ENCODE measurements at places on chromosomes 4 and X. TPM values are rescaled to one million over a fixed set of nuclear protein-coding genes. Genes with fewer than 3 reads are reported as not detected.
A peak's percentile ranks its signal among the peaks of the same experiment; 100 is the strongest.

ODAM gene
- not detected for total RNA-seq

DNA sequence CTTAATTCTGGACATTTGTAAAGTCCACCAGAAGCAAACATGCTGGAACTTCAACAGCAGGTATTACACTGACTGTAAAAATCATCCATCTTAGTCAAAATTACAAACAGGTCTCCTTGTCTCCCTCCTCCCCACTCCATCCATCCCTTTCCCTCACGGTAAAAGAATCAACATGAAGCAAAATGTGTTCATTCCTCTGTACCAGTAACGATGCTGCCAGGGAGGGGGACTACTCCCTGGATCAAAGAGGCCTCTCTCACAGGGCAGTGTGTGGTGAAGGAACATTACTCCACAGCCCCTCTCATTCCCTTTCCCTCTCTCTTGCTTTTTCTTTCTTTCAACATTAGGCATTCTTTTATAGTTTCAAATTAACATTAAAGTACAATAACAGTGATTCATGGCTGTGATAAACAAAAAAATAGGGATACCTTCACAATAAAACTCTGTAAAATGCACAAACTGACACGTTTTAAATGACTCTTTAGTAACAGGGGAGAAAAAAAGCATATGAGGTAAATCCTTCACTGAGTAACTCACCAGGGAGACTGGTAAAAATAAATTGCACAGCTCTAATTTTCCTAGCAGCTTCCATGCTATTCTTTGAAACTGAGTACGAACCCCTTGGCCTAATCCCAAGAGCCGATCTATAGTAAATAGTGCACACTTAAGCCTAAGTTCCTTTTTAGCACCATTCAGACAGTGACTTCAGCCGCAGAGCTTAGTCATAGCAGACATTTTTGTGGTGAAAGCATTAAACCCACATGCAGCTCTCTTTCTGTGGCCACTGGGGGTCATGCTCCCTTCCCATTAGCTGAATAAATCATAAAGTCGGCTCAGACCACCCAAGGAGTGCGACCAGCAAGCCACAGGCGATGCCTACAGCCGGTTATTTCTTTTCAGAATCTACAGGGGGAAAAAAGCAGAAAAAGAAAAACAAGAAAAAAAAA lies 215.6 kb upstream of the GYPA start:
- DNase-seq: peak; percentile 47

GRCh38 chrX:120358737-120359456 lies 3.0 kb upstream of the ATP1B4 start:
- no peak for DNase-seq

GRCh38 chr4:68360231-68360968 lies 10.5 kb upstream of the YTHDC1 start:
- DNase-seq: no peak

GRCh38 chrX:36445566-36445965 lies 526.0 kb downstream of the CFAP47 start:
- DNase-seq: no peak

DNA sequence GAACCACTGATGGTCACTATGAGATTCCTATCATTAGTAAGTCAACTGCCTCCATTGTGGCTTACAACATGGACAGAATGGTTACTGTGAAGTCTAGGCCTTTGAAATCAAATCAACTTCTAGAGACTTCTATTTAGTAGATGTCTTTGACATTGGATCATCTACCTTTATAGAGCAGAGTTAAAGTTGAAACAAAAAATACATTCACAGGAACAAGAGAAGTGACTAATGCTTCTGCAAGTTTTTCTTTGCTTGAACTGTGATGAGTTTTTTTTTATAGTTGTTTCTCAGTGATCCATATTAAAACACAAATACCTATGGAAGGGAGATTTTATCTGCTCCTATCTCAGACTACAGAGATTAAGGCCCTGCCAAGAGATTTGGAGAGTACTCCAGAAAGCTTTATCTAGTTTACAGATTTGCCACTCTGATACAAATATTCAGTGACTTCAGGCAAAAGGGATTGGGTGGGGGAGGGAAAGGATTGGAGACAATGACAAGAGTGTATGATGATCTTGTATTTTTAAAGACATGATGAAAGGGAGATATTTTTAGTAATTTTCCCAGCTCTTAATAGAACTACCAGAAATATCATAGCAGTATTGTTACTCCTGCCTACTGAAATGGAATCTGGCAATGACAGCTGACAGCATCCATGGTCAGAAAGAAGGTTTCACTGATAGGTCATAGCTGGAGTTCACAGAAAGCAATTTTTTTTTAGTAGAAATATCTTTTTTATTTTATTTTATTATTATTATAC lies 16.0 kb upstream of the EPGN start:
- DNase-seq: no peak

Measured in urinary bladder (tissue), 4 donors.